Activated CD4-positive, CD25-positive, alpha-beta regulatory T cell treated with anti-CD3 and anti-CD28 coated beads, Interleukin-2, amount 50 U/mL, for 24 hours (primary cell): ENCODE measurements at places on chromosomes 6 and 20.

DNA sequence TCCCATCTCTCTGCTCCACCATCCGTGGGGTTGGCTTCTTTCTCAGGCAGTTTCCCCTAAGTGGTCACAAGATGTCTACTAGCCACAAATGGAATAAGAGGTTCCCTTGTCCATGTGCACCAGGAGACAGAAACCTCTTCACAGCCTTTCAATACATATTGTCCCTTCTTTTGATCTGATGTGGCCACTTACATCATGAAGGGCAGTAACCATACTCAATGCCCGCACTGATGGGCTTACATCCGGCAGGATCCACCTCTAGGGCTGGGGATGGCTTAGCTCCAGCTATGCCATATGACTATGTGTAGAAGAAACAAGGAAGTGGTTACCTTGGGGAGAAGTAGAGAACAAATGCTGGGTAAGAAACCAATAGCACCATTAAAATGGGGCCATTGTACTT, 64.4 kb downstream of the PLEKHG1 start:
- no peak for ATAC-seq

DNA sequence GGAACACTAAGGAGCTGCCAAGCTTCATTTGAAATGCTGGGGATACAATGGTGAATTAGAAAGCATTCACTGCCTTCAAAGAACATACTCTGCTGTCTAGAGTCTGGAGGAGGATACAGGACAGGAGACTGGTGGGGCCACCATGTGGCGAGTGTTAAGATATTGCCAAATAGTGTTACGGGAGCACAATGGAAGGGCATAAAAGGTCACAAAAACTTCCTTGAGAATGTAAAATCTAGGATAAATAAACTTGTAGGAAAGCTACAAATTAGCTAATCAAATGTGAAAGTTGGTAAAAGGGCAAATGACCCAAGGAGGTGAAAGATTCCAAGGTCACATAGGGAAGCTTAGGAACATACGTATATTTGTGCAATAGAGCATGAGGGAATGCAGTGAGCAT, 271.7 kb downstream of the RFPL4B start:
- ATAC-seq, result no peak

GRCh38 chr6:40341726-40342125, 245.4 kb downstream of the LRFN2 start:
- no peak for ATAC-seq

DNA sequence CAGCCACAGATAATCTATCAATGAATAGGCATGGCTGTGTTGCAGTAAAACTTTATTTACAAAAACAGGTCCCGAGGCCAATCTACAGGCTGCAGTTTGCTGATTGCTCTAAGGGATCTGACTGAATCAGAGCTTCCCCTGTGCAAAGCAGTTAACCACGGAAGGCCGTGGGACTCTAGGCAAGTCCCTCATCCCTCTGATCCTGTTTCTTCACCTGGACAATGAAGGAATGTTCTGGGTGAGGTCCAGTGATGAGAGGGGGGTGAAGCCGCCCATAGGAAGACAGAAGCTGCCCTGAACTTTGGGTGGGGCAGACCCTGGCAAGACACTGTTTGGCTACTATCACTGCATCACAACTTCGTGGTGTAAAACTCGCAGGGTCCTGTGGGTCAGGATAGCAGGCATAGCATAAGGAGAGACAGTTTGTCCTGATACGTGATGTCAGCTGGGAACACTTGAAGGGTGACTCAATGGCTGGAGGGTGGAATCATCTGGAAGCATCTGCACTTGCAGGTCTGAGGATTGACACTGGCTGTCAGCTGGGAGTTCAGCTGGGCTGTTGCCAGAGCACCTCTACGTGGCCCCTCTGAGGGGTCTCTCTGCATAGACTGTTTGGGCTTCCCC, 33.3 kb upstream of the TGM2 start:
- no peak for ATAC-seq

DNA sequence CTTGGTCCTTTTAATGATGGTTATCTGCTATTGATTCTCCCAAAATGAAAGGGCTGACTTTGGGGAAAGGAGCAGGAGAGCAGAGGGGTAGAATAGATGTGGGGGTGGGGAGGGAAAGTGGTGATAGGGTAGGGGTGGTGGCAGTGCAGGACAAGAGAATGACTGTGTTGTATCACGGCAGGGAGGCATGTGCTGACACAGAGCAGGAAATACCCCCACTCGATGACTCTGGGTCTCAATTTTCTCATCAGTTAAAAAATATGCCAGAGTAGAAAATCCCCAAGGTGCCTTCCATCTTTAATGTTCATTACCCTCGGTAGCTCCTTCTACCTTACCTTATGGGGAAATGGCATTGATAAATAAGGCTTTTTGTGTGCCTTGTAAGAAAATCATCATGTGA, 79.0 kb upstream of the ATXN1 start:
- peak; percentile 60 for ATAC-seq

GRCh38 chr6:45371924-45372573, 5.7 kb downstream of the SUPT3H start:
- peak; percentile 81 for ATAC-seq

- peak; percentile 88 for ATAC-seq
These were observed 68.4 kb upstream of the NOX3 start for GRCh38 chr6:155523821-155524651.

GRCh38 chr6:132446141-132446854, 45.0 kb upstream of the MOXD1 start:
- ATAC-seq, result no peak

- no peak for ATAC-seq
These were observed 87.0 kb upstream of the OLIG3 start for GRCh38 chr6:137581019-137581707.

DNA sequence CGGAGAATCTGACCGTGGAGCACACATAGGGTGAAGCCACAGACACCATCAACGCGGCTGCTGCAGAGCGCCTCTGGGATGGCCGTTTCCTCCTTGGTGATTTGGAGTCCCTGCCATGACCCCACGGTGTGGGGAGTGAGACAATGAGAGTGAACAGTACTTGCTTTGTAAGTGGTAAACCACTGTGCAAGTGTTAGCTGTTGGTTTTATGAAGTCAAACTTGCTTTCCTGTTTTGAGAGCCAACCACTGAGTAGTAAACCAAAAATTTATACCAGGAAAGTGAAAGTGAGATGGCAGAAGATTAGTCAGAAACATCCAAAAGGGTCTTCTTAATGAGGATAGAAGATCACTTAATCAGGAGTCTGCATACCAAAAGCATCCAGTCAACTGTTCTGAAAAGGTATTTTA, 160.7 kb downstream of the FOXC1 start:
- peak; percentile 55 for ATAC-seq

DNA sequence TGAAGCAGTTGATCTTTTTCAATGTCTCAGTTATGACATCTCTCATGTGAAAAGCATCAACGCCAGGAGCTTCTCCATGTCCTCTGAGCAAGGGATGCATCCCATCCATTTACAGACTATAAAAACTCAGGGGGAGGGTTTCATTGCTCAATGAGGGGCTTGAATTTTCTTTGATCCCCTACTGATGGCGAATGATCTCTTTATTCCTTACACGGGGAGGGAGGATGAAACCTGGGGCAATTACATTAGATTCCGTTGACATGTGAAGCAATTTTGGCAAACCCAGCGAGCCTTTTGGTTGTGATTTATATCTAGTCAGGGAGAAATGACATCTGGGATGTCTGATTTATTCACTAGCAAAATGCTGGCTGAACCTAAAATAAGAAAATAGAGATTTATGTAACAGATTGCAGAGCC, 268.9 kb downstream of the HIVEP2 start:
- ATAC-seq, result no peak

GRCh38 chr20:38187517-38187916, 22.4 kb upstream of the TGM2 start:
- no peak for ATAC-seq

DNA sequence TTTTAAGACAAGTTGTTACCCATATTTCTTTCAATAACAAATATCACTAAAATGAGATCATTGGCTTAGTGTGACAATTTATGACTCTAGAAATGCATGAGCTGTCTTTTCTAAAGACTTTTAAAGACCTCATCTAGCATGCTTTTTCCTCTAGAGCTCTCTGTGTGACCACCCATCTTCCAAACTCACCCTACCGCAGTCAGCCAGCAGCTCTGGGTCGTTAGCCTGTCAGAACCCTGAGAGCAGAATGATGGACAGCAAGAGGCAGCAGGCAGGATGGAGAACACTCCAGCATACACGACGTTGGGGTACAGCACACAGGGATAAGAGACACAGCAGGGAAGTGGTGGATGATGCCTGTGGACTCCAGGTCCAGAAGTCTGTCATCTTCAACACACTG, 45.1 kb upstream of the TBX18 start:
- no peak for ATAC-seq

- ATAC-seq, result no peak
These were observed 160.0 kb upstream of the RALGAPA2 start for GRCh38 chr20:20872428-20872827.
